ENCODE measurements at places on chromosomes 3 and 15.

DNA sequence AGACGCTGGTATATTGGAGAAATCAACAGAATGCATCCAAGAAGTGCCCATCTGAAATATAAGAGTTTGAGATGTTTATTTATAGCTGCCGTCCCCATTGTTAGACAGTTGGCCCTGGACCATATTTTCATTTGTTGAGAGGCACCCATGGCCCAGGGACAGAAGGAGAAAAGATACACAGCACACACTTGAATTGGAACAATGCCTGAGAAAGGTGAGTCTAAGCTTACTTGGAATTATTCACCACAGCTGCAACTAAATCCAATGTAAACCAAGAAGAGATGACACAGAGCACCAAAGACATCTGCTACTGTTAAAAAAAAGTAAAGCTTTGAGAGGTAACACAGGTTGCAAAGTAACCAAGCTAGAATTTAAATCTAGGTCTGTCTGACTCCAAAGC is 525.5 kb upstream of the NAALADL2 start:
- DNase-seq: no peak

DNA sequence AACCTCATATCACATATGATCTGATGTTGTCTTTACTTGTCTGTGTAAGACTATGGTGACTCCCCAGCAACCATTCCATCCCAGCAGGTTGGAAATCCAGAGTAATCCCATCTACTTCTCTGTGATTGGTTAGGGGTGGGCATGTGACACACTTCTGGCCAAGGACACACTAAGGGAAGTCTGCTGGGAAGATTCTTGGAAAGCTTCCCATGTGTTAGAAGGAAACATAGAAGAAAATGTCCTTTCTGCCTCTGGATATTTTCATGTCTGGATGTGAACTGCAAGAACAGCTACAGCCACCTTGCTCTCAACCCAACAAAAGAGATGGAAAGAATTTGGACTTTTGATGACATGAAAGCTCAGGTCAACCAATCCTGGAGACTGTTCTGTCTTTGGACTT is 2.6 kb upstream of the UBE2Q2 start:
- no peak for DNase-seq

GRCh38 chr15:72271221-72271620 is 1.1 kb downstream of the PARP6 start:
- DNase-seq: no peak

DNA sequence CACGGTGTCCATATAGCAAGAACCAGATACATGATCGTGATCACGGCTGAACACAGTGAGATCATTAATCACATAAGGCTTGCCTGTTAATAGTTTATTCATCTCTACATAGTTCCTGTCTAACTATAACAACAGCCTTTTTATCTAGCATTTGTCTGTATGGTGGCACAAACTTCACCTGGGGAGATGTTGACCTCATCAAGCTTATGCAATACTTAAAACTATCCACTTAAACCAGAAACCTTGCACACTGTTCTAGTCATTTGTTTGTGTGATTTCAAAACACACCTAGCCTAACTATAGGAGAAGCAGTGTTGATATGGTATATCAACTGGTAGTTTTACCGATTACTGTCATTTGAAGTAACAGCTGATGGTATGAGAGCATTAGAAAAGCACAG is 124.8 kb downstream of the VPS13C start:
- DNase-seq: no peak

DNA sequence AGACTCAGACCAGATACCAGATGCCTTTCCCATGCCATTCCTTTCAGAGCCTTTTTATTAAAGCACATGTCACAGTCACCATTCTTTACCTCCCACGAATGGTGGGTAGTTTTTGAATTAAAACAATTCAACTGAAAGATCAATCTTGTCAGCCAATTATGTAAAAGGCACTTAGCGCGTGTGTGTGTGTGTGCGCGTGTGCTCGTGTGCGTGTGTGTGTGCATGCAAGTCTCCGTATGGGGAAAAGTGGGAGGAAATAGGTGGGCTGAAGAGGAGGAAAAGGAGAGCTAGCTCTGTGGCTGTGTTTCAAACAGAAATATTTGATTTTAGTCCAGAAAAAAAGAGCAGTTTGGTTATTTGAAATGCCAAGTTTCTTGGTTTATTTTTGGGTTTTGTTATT is 177.2 kb downstream of the KCNAB1 start:
- no peak for DNase-seq

DNA sequence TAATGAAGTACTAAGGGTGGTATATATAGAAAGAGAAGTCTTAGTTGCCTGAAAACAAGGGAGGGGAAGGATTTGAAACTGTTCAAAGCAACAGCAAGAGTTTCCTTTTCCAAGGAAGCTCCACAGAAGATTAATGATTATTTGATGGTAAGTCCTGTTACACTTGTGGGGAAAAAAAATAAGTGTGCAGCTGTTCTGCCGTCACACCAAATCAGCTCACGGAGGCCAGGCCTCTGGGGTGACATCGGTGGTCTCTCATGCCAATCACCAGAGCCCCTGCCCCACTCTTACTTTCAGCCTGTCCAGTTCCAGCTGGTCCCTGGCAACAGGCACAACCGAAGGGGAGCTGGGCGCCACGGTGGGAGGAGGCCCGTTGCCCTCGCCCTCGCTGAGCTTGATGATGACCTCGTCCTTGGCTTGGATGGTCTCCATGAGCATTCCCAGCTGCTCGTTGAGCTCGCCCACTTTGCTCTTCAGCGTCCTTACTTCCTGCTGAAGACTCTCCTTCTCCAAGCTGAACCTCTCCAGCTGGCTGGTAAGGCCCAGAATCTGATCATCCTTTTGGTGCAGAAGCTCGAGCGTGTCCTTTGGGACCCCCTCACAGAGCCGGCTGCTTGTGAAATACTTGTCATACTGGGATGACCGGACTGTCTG is 53.5 kb downstream of the TBC1D2B start:
- no peak for DNase-seq

DNA sequence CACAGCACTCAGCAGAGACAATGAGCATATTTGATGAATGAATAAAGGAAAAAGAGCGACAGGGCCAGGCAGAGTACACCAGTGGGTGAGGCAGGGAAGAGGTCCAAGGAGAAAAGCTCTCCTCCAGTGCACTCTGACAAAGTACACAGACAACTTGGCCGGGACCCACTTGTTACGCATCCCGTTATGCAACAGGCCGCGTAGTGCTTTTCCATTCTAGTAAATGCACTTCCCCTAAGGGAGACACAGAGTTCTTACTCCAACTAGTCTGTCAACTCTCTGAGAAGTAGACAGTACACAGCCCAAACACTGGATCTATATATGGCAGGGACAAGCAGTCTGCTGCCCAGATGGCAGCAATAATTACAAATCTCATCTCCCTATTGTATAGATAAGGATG is 18.5 kb downstream of the LARP6 start:
- no peak for DNase-seq

- no peak for DNase-seq
Observed at GRCh38 chr3:132378846-132379245, 38.5 kb upstream of the DNAJC13 start.

- no peak for DNase-seq
Observed at GRCh38 chr3:28726840-28727239, 378.2 kb upstream of the AZI2 start.

DNA sequence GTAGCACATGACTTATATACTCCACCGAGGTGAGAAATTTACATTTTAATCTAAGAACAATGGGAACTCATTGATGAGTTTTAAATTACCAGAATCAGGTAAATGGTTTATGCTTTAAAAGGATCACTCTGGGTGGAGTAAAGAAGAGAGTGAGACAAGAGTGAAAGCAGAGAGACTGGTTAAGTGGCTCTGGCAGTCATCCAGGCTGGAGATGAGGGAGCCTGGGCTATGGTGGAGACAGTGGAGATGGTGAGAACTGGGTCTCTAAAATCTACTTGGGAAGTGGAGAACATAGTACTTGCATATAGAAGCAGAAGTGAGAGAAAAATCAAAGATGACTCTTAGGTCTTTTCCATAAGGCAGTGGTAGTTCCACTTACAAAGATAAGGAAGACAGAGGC is 37.1 kb upstream of the SLC25A36 start:
- DNase-seq: no peak

DNA sequence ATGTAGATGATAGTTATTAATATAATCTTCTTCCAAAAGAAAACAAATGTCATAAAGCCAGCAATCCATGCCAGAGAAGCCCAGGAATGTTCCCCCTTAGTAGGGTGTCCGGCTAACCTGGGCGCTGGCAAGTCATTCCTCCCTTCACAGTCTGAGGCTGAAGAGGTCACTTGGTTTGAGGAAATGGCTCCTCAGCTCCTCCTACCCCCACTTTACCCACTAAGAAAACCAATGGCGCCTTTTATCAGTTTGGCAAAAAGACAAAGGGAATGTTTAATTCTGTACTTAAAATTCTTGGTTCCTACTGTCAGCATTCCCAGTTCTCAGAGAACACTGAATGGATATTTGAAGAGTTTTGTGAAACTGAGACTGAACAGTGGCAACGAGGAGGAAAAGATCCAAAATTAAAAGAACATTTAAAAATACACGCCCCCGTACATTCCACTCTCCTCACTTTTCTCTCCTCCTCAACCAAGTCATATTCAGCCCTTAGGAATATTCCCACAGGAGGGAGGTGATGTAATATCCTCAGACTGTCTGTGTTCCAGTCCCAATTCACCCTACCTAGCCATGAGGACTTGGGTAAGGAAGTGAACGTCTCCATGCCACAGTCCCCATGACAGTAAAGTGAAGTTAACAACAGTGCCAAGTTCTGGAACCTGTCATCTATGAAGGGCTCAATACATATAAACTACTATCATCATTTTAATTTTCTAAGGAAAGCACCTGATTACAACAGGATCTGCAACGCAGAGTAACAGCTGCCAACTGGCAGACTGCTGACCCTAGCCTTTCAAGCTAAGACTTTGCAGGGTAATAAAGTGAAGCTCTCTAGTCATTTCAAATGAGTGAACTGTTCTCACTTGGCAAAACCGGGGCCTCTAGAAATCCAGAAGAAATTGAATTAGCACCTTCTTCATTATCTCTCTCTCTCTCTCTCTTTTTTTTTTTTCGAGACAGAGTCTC is 234.5 kb upstream of the ICE2 start:
- no peak for DNase-seq

- no peak for DNase-seq
Observed at GRCh38 chr3:11450015-11450414, 177.8 kb downstream of the ATG7 start.

- DNase-seq: no peak
Observed at GRCh38 chr3:187694801-187695200, 7.6 kb downstream of the RTP2 start.

- DNase-seq: no peak
Observed at GRCh38 chr3:124701687-124702086, 28.6 kb upstream of the UMPS start.

DNA sequence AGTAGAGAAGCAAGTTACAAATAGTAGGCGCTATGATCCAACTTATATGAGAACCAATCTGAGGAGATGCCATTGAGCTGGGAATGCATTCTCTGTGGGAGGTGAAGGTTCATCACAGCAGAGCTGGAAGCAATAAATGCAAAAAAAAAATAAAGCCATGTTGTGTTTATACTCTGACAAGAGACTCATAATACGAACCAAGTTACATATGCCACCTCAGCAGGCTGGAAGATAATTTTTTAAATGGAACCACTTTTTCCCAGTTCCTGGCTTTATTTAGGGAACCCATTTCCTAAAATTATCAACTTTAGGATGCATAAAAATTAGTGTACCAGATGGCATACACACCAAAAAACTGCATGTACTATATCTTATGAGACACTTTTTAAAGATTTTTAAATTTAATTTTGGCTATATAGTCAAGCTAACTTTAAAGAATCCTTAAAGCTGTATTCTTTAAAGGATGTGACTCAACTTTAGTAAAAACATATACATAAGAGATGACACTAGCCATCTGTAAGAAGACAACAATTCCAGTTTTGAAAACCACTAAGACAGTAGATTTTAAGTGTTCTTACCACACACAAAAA is 23.6 kb upstream of the SETMAR start:
- DNase-seq: no peak

- no peak for DNase-seq
Observed at GRCh38 chr3:111215481-111215880, 143.9 kb downstream of the NECTIN3 start.

DNA sequence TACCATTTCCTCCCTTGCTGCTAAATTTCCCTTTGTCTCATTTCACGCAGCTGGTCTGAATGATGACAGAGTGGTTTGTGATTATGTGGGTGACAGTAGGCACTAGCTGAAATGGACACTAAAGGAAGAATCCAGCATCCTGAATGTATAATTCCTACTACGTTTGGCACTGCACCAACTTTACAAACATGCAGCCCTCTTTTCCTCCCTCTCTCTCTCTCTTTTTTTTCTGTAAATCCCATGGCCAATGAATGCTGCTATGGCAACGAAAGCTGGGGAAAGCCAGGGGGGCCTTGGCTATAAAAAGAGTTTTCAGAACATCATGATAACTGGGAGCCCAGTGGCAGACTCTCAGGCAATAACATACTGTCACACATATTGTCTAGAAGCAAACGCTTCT is 367.2 kb upstream of the AGTR1 start:
- DNase-seq: no peak

- DNase-seq: no peak
Observed at GRCh38 chr15:99977929-99978328, 244.7 kb upstream of the LYSMD4 start.

GRCh38 chr3:158127250-158128219 is 17.6 kb downstream of the RSRC1 start:
- no peak for DNase-seq

GRCh38 chr3:37640636-37641375 is 220.9 kb upstream of the CTDSPL start:
- DNase-seq: no peak

- no peak for DNase-seq
Observed at GRCh38 chr3:38270606-38271005, 5.0 kb downstream of the SLC22A13 start.

GRCh38 chr3:138914870-138915502 is 32.0 kb downstream of the FOXL2 start:
- no peak for DNase-seq

GRCh38 chr15:80736560-80736959 is 41.5 kb downstream of the ABHD17C start:
- DNase-seq: no peak

- DNase-seq: no peak
Observed at GRCh38 chr3:40387001-40387894, at the start of gene ENTPD3. Gene ENTPD3, plus strand, starts transcription at chr3:40387184. Its CDS starts 874 bp downstream, at chr3:40388058.

DNA sequence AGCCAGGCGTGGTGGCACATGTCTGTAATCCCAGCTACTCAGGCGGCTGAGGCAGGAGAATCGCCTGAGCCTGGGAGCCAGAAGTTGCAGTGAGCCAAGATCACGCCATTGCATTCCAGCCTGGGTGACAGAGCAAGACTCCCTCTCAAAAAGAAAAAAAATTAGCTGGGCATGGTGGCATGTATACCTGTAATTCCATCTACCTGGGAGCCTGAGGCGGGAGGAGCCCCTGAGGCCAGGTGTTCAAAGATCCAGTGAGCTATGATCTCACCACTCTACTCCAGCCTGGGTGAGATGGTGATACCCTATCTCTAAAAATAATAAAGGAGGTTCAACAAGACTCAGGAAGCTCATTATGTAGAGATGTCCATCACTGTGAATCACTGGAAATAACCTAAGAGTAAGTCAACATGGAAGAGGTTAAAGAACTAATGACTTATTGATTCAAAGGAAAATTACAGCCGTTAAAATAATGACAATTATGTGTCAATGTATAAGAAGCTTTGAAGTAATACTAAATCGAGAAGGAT is 19.8 kb upstream of the RAB7A start:
- DNase-seq: no peak
